ENCODE measurements at places on chromosomes 5 and 9.

GRCh38 chr9:38761999-38762398 lies 42.1 kb upstream of the FAM240B start:
- no peak for DNase-seq

DNA sequence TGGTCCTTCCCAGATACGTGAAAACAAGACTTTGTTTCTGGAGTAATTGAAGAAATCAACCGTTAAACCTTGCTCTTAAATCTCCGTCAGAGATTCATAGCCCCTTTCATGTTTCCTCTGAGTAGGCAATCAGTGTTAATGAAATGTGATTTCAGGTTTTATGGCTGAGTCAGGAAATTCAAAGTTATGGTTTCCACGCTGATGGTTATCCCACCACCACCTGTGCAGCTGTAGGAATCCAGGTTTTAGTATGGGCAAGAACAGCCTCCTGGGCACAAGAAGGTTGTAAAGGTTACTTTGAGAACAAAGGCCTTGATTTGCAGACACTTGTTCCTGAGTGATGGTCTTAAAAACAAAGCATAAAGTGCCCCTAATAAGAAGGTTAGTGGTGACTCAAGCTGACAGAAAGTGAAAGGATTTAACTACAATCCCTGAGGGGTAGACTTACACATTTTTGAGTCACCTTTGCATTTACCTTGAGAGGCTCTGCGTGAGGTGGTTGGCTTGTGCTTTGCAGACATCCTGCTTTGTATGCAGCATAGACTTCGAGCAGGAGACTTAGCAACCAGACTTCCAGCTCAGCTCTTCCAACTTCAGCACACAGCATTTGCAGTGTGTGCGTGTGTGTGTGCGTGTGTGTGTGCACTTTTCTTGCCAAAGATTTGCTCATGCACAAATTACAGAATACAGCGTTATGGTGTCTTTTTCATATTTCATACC lies 159.6 kb downstream of the TLE4 start:
- DNase-seq = peak; percentile 63

DNA sequence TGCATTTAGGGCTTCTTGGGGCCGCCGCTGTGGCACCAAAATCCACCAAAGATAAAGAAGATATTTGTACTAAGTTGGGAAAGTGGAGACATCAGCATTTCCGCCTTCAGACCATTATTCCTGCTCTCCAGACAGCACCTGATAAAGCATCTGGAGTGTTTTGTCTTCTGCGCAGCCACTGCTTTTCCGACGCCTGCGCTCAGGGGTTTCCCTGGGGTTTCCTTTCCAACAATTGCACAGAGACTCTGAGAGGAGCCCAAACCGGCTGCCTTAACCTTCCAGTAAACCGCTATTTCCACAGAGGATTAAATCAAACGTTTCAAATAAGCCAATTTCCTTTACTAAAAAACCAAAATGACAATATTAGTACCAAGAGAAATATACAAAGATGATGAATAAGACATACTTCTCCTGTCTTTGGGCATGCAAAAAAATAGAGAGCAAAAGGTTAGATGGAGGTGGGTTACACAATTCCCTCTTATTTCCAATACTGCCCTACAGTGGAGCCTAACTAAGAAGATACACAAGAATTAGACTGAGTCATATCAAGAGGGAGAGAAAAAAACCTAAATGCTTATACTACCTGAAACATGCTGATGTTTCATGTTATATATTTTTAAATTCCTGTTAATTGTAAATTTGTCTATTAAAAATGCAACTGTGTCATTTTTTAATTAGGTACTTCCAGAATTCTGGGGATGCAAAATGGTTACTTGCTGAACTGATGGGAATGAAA lies 98.4 kb downstream of the MAPKAP1 start:
- DNase-seq = no peak

GRCh38 chr9:6495466-6495865 lies 82.5 kb downstream of the UHRF2 start:
- no peak for DNase-seq

DNA sequence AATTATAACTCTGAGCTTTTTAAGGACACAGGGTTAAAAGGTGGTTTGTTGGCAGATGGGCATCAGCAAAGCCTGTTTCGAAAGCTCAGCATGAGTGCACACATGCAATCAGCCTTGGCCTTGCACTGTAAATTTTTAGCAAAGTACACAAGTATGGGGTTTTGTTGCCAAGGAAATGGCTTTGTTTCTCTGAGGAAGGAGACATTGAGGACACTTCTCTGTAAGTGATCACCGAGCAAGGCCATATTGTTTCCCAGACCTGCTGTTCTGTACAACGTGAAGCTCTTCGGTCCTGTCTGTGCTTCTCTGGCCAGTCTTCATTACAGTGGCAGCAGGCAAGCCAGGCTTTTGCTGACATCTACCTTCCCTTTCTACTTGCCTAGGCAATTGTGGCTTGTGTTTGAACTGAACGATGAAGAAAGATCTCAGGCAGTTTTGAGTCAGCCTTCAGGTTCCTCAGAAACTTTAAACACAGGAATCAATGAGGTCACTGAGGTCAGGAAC lies 27.9 kb upstream of the GLRX start:
- peak; percentile 36 for DNase-seq

DNA sequence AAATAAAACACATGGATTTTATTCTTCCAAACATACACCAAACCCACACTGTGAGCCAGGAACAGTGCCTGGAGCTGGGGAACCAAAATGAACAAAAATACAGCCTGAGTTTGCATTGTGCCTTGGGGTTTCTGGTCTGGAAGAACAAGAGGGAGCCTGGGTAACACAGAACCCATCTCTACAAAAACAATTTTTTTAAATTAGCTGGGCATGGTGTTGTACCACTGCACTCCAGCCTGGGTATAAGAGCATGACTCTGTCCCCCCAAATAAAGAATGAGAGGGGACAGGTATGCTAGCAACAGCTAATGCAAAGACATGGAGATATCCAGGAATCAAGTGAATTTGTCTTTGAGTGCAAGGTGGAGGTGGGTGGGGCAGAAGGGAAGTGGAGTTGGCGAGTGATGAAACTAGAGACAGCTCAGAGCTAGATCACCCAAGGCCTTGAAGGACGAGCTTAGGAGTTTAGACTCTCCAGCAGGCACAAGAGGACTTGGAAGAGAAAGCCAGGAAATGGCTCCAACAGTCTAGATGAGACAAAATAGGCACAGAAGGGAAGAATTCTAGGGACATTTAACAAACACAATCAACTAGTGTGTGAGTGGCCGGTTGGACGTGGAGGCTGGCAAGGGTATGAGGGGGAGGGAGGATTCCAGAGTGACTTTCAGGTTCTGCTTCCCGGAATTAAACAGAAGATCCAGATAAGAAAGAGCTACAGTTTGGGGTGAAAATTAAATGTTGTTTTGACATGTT lies 47.4 kb downstream of the FNBP1 start:
- peak; percentile 60 for DNase-seq

GRCh38 chr9:109414125-109414785 lies 83.9 kb downstream of the PTPN3 start:
- DNase-seq = no peak

- no peak for DNase-seq
Observed at GRCh38 chr5:179435181-179435580, 89.9 kb upstream of the ADAMTS2 start.

- no peak for DNase-seq
Observed at GRCh38 chr9:2602704-2603116, 18.9 kb upstream of the VLDLR start.

GRCh38 chr9:15999422-16000339 lies 446.8 kb downstream of the CCDC171 start:
- no peak for DNase-seq

- no peak for DNase-seq
Observed at GRCh38 chr5:62477801-62478200, 65.2 kb downstream of the IPO11 start.

DNA sequence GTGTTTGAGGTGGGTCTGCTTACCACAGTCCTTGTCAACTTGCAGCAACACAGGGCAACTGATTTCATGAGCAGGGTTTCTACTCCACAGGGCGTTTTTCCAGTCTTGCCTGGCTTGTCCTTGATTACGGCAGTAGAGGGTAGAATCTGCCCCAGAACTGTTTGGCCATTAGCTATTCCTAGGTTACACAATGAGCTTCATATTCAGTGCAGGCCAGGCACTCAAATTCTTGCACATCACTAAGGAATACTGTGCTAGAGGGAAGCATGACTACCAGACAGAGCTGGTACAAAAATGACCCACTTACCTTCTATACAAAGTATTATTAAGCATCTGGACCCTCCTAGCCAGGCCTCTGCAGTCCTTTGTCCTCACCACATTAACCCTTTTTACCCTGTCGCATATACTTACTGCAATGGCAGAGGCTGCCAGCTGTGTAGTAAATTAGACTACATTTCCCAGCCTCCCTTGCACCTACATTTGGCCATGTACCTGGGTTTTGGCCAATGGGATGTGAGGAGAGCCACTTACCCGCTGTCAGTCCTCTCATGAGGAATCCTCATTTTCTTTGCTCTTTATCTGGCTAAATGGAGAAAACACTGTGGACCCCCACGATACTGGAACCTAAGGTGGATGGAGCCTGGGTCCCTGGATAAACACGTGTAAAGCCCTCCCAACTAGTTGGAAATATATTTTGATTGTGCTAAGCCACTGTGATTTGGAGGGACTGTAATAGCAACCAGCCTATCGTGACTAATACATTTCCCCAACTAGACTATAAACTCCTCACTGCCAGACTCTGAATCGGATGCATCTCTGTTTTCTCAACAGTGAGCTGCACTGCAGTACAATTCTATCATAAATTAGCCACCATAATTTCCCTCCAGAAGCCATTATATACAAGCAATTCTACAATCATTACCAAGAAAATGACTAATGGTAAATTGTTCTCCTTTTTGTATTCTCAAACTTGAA lies 218.7 kb downstream of the GLIS3 start:
- no peak for DNase-seq

GRCh38 chr5:150596313-150596712 lies 44.1 kb upstream of the SYNPO start:
- no peak for DNase-seq

- DNase-seq = no peak
Observed at GRCh38 chr9:107975426-107976010, 485.9 kb upstream of the KLF4 start.

Measured in activated CD8-positive, alpha-beta memory T cell treated with anti-CD3 and anti-CD28 coated beads, Interleukin-2, amount 10 ng/mL, durations not matched to agents 7 days and 5 days (primary cell).